ENCODE measurements at places on chromosomes 1 and 21. TPM values are rescaled to one million over a fixed set of nuclear protein-coding genes. Genes with fewer than 3 reads are reported as not detected.

Gene MYOG
- not detected for polyA plus RNA-seq

Gene PLCH2
- 2.0 TPM for polyA plus RNA-seq

Gene TTC24
- not detected for polyA plus RNA-seq

Gene PKLR
- polyA plus RNA-seq = not detected

Gene FOXO6
- polyA plus RNA-seq = not detected

Gene HSD3B2
- not detected for polyA plus RNA-seq

Gene SELE
- polyA plus RNA-seq = not detected

Gene TSSK3
- not detected for polyA plus RNA-seq

Gene PTBP2
- 1.5 TPM for polyA plus RNA-seq

Gene TRIM46
- polyA plus RNA-seq = 1.6 TPM

Gene PRRX1
- not detected for polyA plus RNA-seq

Gene ARHGEF16
- 0.16 TPM for polyA plus RNA-seq

Gene KCNAB2
- 20.9 TPM for polyA plus RNA-seq

Gene GBP7
- polyA plus RNA-seq = not detected

Gene TNFRSF18
- polyA plus RNA-seq = 22.1 TPM

Gene NUAK2
- 8.5 TPM for polyA plus RNA-seq

Gene SLFNL1
- polyA plus RNA-seq = 0.77 TPM

Gene H6PD
- 14.0 TPM for polyA plus RNA-seq

Gene PLPPR5
- not detected for polyA plus RNA-seq

Gene PIK3R3
- not detected for polyA plus RNA-seq

Gene RAB7B
- not detected for polyA plus RNA-seq

Gene RSPO1
- polyA plus RNA-seq = not detected

Gene CFHR2
- polyA plus RNA-seq = not detected

Gene LAPTM5
- 563 TPM for polyA plus RNA-seq

Gene SVBP
- 48.0 TPM for polyA plus RNA-seq

Gene FCRL5
- polyA plus RNA-seq = not detected

Gene TNFSF4
- polyA plus RNA-seq = 0.18 TPM

Gene GUCA2B
- not detected for polyA plus RNA-seq

Gene SYCP1
- not detected for polyA plus RNA-seq

Gene ACTN2
- polyA plus RNA-seq = not detected

Gene CHI3L2
- 15.6 TPM for polyA plus RNA-seq

Gene GPR61
- 0.35 TPM for polyA plus RNA-seq

Gene E2F2
- polyA plus RNA-seq = 0.69 TPM

Gene S100A14
- not detected for polyA plus RNA-seq

Gene RNPEP
- polyA plus RNA-seq = 41.4 TPM

Gene WDR64
- polyA plus RNA-seq = not detected

Gene SPATA6
- polyA plus RNA-seq = 1.0 TPM

Gene IL19
- not detected for polyA plus RNA-seq
